ENCODE measurements at places on chromosomes 13 and 19. TPM values are rescaled to one million over a fixed set of nuclear protein-coding genes. Genes with fewer than 3 reads are reported as not detected.

Gene SRRM5
- under 0.01 TPM for total RNA-seq

Gene HSD17B14
- 7.7 TPM for total RNA-seq

Gene SIGLEC8
- total RNA-seq = not detected

Gene ZNF471
- total RNA-seq = 9.2 TPM

Gene OR7A5
- not detected for total RNA-seq

Gene ZNF285
- total RNA-seq = 5.0 TPM

Gene TMEM147
- total RNA-seq = 95.3 TPM

Gene NEK3
- total RNA-seq = 20.8 TPM

Gene KIR2DL4
- total RNA-seq = not detected

Gene MAU2
- 21.1 TPM for total RNA-seq

Gene TBCB
- 173 TPM for total RNA-seq

Gene GPALPP1
- 22.1 TPM for total RNA-seq

Gene CERS4
- total RNA-seq = 27.0 TPM

Gene ARRDC5
- not detected for total RNA-seq

Gene SMG9
- total RNA-seq = 6.1 TPM

Gene KCNN1
- total RNA-seq = under 0.01 TPM

Gene ZSCAN4
- total RNA-seq = not detected

Gene CLIP3
- 19.8 TPM for total RNA-seq

Gene KLK14
- not detected for total RNA-seq

Gene IFNL1
- not detected for total RNA-seq

Gene MCEMP1
- not detected for total RNA-seq

Gene ZNF563
- total RNA-seq = 5.3 TPM

Gene BIVM
- 19.8 TPM for total RNA-seq

Gene FUT3
- total RNA-seq = not detected

Gene MPHOSPH8
- 18.7 TPM for total RNA-seq

Gene FCAR
- not detected for total RNA-seq

Gene CIC
- total RNA-seq = 16.7 TPM

Gene PCSK4
- total RNA-seq = 1.5 TPM

Gene KLK3
- not detected for total RNA-seq

Gene KLK2
- total RNA-seq = not detected

Gene GRIN3B
- total RNA-seq = 0.51 TPM

Gene ZNF20
- total RNA-seq = 8.6 TPM

Gene CYP4F11
- total RNA-seq = not detected

Gene IZUMO2
- not detected for total RNA-seq

Gene FBXO27
- 3.6 TPM for total RNA-seq

Gene CD33
- not detected for total RNA-seq

Gene URAD
- total RNA-seq = not detected

Gene UBE2L5
- not detected for total RNA-seq

Gene EXOC3L2
- not detected for total RNA-seq

Gene FAM216B
- total RNA-seq = 0.26 TPM

Gene SBSN
- total RNA-seq = 4.1 TPM

Gene ACP7
- not detected for total RNA-seq
